ENCODE measurements at places on chromosomes 13 and 19.

- H3K36me3 ChIP-seq: no peaks in the 10 kb centered on the region
- no peak overlapping the region for H3K27ac ChIP-seq
- peaks cover 18% of the 10 kb centered on the region for H3K4me1 ChIP-seq
- no peaks in the 10 kb centered on the region for H3K27me3 ChIP-seq
Measured at GRCh38 chr13:48910686-48911085, 65.0 kb upstream of the FNDC3A start.

DNA sequence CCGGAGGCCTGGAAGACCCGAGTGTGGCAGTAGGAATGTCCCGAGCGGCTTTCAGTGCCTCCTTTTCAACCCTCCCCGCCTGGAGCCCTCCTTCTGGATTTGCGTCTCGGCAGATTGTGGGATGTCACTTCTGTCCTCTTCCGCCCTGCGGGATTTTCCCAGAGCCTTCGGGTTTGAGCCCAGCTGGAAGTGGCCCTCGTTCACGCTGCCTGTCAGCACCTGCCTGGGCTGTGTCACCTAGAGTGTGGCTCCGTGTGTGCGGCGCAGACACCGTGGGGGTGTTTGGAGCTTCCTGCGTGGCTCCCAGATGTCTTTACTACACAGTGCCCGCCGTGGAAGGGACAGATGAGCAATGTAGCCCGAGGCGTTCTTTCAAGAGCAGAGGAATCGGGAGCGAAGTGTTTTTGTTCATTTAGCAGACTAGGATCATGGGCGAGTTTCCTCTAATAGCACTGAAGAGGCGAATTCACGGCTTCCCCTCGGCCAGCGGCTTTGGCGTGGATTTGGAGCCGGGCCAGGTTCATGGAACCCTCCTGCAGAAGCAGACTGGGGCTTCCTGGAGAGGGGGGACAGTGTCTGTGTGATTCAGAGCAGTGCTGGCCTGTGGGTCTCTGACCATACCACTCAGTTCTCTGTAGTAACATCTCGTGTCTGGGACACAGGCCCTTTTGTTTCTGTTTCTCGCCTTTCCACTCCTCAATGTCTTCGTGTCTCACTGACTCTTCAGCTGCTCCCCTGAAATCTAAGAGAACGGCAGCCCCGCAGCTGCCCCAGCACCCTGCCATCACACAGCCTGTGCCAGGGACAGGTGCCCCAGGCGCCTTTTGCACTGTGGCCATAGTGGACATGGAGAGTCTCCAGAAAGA is 68.0 kb downstream of the KDM4B start:
- H3K27ac ChIP-seq: no peak overlapping the region
- DNase-seq: no peak
- H3K4me3 ChIP-seq: no peak overlapping the region
- peaks cover 9% of the 10 kb centered on the region for H3K36me3 ChIP-seq
- H3K4me1 ChIP-seq: no peaks in the 10 kb centered on the region

- no peaks in the 10 kb centered on the region for H3K27me3 ChIP-seq
- no peaks in the 10 kb centered on the region for H3K4me1 ChIP-seq
- H3K4me3 ChIP-seq: no peak overlapping the region
- H3K36me3 ChIP-seq: no peaks in the 10 kb centered on the region
Measured at GRCh38 chr19:37855098-37855497, 51.3 kb downstream of the WDR87 start.

GRCh38 chr19:677201-677600 is 1.0 kb downstream of the FSTL3 start:
- H3K36me3 ChIP-seq: no peaks in the 10 kb centered on the region
- no peak overlapping the region for H3K4me3 ChIP-seq
- no peak overlapping the region for H3K27ac ChIP-seq

GRCh38 chr19:35011091-35011689 is 11.1 kb downstream of the GRAMD1A start:
- peaks cover 8% of the 10 kb centered on the region for H3K4me1 ChIP-seq
- H3K4me3 ChIP-seq: no peak overlapping the region
- peaks cover 28% of the 10 kb centered on the region for H3K36me3 ChIP-seq

DNA sequence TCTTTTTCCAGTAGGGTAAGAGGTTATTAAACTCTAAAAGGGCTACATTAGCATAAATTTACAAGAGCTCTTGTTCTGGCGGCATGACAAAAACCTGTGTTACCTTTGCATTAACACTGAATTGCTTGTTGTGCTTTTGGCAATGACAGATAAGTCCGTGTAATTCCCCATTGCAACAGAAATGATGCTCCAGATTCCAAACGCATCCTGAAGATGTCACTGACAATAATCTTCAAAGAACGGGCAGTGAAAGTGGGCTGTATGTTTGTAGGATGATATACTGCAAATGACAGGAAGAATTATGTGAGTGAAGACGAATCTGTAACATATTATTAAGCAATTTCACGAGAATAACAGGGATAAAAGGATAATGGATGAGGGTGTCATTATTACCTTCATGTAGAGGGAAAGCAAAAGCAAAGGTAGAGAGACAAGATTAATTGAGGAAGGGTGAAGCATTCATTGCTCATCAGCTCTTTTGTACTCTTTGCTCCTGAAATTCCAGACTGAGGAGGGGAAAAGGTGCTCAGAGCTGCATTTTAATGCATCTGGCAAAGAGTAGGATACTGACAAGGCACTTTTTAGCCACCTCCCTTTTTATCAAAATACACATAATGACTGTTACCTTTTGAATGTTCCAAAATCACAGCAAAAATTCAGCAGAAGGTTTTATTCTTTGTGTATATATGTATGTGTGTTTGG is 38.5 kb upstream of the MAB21L1 start:
- no peak overlapping the region for H3K27ac ChIP-seq
- DNase-seq: no peak
- H3K27me3 ChIP-seq: peaks cover 3% of the 10 kb centered on the region
- peaks cover 3% of the 10 kb centered on the region for H3K4me1 ChIP-seq
- H3K4me3 ChIP-seq: no peak overlapping the region

DNA sequence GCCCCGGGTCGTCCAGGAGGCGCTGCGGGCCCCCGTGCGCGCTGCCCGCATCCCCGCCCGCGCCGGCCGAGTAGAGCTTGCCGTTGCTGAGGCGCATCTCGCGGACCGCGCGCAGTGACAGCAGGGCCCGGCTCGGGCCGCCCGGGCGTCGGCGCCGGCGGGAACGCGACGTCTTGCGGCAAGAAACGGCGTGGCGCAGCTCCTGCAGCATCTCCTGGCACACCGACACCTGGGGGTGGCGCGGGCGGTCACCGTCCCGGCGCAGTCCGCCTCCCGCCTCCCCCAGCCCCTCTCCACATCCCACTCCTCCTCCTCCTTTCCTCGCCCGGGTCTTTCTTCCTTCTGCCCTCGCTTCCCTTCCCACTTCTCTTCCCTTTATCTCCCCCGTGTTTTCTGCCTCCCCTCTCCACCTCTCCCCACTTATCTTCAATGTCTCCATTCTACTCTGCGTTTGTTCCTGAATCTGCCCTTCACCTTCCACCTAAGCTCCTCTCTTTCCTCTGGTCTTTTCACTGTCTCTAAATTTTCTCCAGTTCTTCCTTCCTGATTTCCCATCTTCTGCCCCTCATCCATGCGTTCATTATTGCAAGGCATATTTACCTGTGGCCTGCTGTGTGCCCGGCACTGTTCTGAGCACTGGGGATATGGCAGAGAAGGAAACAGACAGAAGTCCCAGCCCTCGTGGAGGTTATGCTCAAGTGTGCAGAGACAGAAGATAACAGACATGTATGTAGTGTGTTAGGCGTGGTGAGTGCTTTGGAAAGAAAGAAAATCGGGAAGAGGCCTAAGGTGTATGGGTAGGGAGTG is 5.2 kb upstream of the ATP1A3 start:
- H3K27me3 ChIP-seq: peaks cover 82% of the 10 kb centered on the region
- no peak overlapping the region for H3K27ac ChIP-seq
- peak overlapping the region; percentile 17 for H3K4me3 ChIP-seq
- H3K36me3 ChIP-seq: no peaks in the 10 kb centered on the region

GRCh38 chr13:42750794-42751193 is 30.6 kb upstream of the FAM216B start:
- peaks cover 3% of the 10 kb centered on the region for H3K4me1 ChIP-seq
- DNase-seq: no peak
- no peaks in the 10 kb centered on the region for H3K36me3 ChIP-seq
- H3K4me3 ChIP-seq: no peak overlapping the region
- peaks cover 33% of the 10 kb centered on the region for H3K27me3 ChIP-seq

- no peak for DNase-seq
- H3K27ac ChIP-seq: no peak overlapping the region
- H3K4me3 ChIP-seq: no peak overlapping the region
- no peaks in the 10 kb centered on the region for H3K4me1 ChIP-seq
Measured at GRCh38 chr13:97883396-97883795, 70.1 kb upstream of the IPO5 start.

DNA sequence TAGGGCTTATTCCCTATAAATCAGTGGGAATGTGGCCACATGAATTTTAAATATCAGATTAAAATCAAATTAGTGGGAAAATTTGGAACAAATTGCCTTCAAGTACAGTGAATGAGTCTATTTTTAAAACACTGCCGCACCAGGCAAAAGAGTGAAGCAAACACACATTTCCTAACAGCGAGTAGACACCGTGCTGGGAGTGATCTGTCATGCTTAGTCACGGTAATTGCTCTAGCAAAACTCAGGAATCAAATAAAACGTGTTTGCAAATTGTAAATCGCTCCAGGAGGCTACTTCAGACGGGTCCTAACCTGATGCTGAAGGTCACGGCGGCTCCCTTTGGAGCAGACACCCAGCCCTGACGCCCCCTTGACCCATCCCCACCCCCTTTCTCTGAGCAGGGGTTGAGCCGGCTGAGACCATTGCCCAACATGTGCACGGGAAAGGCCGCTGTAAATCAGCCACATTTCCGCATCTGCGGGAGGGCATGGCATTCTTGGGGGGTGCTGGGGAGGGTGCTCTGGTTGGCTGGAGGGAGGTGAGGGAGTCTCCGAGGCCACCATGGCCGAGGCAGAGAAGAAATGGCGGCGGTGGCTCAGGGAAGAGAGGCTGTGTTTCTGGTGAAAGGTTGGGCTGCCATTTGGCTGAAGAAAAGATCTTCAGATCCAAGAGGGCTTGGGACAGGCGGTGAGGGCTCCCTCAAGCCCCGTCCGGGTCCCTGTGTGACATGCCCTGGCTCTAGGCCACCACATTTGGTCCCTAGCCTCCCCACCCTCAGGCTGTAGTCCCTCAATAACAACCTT is 8.9 kb downstream of the CEBPA start:
- peaks cover 14% of the 10 kb centered on the region for H3K27me3 ChIP-seq
- no peak for DNase-seq
- H3K36me3 ChIP-seq: no peaks in the 10 kb centered on the region

DNA sequence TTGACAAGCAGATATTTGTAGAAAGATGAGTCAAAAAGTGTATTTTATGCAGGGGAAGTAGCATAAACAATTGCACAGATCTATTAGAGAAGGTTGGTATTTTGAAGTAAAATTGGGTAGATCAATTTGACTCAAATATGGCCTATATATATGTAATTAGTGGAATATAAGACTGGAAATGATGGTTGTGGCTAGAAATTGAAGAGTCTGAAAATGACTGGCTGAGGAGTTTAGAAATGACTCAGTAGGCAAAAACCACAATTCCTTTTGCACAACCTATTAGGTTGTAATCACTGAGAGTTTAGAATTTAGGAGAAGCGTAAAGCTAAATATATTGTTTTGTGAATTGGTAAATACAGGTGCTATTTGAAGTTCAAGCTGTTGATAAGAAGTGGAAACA is 622.6 kb upstream of the PCDH20 start:
- H3K4me3 ChIP-seq: no peak overlapping the region
- peaks cover 2% of the 10 kb centered on the region for H3K27me3 ChIP-seq
- DNase-seq: no peak
- no peak overlapping the region for H3K27ac ChIP-seq
- no peaks in the 10 kb centered on the region for H3K36me3 ChIP-seq

DNA sequence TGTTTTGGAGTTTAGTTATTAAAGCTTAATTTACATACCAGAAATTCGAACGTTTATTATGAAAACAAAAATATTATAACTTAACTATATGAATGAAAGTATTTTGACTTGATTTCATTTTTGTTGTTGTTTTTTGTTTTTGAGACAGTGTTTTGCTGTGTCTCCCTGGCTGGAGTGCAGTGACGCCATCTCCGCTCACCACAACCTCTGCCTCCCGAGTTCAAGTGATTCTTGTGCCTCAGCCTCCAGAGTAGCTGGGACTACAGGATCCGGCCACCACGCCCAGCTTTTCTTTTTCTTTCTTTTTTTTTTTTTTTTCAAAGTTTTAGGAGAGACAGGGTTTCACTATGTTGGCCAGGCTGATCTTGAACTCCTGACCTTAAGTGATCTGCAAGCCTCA is 392.6 kb downstream of the PCDH17 start:
- no peak for DNase-seq
- no peaks in the 10 kb centered on the region for H3K27me3 ChIP-seq
- H3K27ac ChIP-seq: no peak overlapping the region
- no peaks in the 10 kb centered on the region for H3K36me3 ChIP-seq
- H3K4me3 ChIP-seq: no peak overlapping the region
